ENCODE measurements at places on chromosomes 11 and 22.

DNA sequence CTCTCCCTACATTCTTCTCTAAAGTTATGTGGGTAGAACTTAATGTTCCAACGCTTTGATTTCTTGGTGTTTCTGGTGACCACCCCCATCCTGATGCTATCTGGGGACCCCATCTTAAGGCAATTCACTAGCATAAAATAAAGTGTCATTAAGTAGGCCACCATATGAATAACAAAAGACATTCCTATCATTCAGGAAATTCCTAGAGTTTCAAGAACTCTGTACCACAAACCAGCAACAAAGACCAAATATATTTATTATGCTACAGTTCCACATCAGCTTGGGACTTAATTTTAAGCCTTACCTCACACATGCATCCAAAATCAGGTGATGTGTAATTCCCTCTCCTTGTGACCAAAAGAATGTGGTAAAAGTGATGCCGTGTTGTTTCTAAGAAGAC is 254.6 kb upstream of the LRRC4C start:
- DNase-seq = no peak

GRCh38 chr11:22869325-22869724 is 9.1 kb upstream of the CCDC179 start:
- DNase-seq = no peak

DNA sequence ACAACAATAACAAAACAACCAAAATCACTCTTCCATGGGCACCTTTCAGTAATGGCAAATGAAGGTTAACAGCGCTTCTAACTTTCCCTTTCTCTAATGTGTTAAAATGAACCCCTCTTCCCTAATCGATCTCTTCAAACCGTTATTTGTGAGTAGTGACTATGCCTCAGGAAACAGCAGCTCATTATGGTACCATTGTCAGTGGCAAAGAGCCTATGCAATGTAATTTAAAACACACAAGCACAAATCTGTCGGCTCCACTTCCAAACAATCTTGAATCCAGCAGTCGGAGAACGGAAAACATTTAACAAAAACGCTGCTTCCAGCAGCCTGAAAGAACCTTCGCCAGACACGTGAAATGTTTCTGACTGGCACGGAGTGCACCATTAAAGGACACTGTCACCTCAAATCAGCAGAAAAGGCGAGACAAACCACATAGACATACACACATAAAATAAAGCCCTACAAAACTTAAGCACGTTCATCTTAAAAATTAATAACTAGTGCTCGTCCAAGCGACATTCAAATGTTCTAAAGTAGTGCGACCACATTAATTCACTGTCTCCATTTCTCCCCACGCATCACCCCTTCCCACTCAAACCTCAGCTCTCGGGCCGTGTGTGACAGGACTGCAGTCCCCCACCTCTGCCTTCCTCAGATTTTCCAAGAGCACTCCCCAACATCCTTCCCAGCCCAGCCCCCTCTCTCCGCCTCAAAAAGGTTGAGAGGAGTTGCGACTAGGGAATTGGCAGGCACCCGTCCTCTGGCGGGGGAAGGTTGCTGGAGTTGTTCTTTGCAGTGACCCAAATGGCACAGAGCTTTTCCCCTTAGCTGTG is 748 bp downstream of the RAB30 start:
- DNase-seq = peak; percentile 43

DNA sequence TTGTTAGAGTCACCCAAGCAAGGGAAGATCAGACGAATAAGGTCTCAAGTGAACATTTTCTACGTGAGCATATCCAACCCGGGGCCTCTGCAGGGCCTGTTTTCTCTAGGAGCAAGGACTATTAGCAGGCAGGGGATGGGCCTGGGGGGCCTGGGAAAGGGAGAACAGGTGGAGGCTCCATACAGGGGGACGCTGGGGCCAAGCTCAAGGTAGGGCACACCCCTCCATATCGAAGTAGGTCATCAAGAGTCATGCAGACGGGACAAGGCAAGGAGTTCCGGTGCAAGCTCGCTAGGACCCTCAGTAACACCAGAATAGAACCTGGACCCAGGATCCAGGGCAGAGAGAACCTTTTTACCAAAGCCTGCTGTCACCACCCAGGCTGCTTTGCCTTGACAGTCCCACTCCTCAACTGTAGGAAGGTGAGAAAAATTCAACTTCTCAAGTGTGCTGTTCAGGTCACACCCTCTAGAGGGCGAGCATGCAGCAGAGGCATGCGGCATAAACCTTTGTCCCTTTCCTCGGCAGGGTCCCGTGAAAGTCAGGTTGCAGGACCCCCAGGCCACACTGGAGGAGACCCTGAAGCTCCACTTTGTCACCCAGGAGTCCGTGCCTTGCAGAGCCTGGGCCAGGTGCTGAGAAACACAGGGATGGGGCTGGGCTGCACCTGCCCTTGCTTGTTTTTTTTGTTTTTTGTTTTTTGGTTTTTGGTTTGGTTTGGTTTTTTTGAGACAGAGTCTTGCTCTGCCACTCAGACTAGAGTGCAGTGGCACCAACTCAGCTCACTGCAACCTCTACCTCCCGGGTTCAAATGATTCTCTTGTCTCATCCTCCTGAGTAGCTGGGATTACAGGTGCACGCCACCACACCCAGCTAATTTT is 8.6 kb upstream of the APOBEC3B start:
- DNase-seq = peak; percentile 14

DNA sequence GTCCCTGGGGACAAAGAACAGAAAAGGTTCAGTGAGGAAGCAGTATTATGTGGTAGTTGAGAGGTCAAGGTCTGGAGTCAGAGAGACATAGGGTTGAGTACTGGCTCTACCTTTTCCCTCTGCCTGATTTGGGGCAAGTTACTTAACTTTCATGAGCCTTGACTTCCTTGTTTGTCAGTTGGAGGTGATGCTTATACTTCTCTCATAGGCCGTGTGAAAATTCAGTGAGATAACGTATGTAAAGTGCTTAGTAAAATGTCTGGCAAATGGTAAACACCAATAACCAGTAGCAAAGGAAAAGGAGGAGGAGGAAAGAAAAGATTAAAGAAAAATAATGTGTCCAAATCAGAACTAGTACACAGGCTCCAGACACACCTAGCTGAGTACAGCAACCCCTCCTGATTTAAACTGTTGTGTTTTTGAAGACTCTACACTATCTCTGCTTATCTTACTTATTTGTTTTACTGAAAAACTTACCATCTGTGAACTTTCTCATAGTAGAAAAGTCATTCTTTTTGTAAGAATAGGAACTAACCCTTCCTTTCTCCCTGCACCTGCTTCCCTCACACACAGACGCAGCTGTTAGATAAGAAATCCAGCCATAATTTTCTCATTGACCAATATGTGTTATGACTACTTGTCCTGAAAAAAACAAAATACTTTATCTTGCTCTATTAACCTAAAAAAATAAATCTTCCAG is 126.9 kb downstream of the CD44 start:
- no peak for DNase-seq

- no peak for DNase-seq
Observed at GRCh38 chr11:71310184-71310583, 57.8 kb upstream of the SHANK2 start.

- no peak for DNase-seq
Observed at GRCh38 chr22:30556388-30556787, 9.8 kb upstream of the SEC14L6 start.

DNA sequence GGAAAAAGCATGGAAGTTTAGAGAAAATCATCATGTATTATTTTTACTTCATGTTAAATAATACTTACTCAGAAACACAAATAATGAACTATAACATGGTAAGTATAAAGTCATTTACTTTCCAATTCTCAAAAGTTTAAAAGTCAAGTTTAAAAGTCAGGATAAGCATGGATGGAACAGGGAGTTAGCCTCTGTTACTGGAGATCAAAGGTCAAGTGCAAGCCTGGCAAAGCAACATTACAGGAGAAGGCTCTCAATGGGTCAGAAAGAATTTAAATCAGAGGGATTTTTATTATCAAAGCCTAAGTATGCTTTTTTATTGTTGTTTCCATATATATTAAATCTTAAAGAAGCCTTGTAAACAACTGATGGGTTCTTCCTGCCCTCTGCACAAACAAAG is 505.4 kb downstream of the KCNA4 start:
- no peak for DNase-seq

- DNase-seq = no peak
Observed at GRCh38 chr22:19848298-19849224, 6.1 kb downstream of the GNB1L start.

GRCh38 chr11:71535825-71536224 is 2.0 kb upstream of the KRTAP5-8 start:
- no peak for DNase-seq

DNA sequence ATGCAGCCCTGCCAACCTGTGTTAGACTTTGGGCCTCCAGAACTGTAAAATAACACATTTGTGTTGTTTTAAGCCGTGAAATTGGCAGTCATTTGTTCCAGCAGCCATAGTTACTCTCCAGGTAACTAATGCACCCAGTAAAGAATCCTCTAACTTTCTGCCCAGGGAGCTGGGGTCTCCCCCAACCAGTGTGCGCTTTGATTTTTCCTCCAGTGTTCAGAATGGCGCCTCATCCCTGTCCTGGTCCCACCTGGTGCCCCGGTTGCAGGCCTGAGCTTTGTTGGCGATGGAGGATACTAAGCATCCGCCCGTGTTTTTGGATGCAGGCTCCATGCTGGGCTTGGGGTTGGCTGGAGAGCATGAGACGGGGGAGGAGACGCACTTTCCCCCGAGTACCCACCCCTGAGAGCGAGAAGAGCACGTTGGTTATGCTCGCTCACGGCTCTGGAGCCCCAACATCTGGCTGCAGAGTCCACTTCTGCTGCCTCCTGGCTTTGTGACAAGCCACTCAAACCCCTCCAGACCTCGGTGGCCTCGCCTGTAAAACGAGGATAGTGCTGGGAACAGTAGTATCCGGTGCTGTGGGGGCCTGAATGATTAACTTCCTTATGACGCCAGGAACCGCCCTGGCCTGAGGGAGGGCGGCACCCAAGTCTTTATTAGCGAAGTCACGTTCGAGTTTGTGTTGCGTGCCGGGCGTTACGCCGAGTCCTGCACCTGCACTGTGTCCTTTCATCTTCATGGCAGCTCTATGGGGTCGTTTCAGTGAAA is 25.8 kb downstream of the MRGPRD start:
- no peak for DNase-seq

- DNase-seq = no peak
Observed at GRCh38 chr11:104106136-104106754, 57.7 kb downstream of the PDGFD start.

- no peak for DNase-seq
Observed at GRCh38 chr11:34236572-34236971, 121.2 kb downstream of the ABTB2 start.

- DNase-seq = no peak
Observed at GRCh38 chr11:75400146-75400865, 988 bp downstream of the RPS3 start.

DNA sequence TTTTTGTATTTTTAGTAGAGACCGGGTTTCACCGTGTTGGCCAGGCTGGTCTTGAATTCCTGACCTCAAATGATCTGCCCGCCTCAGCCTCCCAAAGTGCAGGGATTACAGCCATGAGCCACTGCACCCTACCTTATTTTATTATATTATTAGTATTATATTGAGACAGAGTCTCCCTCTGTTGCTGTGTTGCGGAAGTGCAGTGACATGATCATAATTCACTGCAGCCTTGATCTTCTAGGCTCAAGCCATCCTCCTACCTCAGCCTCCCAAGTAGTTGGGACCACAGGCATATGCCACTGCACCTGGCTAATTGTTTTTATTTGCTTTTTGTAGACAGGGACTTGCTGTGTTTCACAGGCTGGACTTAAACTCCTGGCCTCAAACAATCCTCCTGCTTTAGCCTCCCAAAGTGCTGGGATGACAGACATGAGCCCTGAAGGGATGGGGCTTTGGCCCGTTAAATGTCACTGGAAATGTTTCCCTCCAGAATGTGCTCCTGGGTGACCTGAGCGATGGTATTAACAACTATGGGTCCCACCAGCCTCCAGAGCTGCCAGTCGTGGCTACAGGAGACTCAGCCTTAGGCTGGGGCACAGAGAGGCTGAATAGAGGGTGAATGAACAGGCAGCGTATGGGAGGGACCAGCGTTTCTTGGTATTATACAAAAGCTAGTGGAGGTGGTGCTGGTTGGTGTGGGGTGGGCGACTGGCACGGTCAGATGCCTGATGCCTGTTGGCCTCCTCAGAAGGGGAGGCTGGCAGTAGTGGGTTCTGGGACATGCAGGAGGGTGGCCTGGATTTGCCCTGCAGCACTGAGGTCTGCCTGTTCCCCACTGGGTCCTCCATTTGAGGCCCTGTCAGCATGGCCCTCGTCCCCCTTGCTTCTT is 7.3 kb downstream of the TANGO2 start:
- DNase-seq = peak; percentile 24

- peak; percentile 39 for DNase-seq
Observed at GRCh38 chr22:22877523-22878210, 9.9 kb upstream of the IGLL5 start.

DNA sequence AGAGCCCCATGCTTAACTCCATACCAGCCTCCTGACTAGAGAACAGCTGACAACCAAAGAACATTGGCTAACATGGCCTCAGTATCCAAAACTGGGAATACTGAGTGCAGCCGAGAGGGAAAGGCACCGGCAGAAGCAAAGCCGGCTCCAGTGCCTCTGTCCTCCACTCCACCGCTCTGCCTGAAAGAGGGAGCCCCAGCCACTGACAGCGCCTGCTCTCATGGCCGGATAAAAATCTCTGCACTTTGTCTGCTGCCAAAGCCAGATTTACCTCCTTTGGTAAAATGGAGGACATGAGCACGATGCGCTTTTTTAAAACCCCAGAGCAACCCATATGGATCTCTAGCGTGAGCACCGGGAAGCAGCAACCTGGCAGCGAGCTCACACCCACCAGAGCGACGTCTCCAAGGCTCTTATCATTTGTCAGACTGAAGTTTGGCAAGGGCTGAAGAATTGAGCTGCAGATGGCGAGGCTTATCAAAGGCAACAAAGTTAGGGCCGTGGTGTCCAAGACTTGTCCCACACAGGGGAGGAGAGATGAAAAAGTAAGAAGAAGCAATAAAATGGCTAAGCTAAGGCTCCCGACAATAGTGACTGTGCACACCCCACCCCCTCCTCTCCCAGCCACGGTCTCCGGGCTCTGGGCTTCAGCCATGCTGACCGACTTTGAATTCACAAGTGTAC is 71.4 kb downstream of the EFCAB6 start:
- DNase-seq = no peak

GRCh38 chr11:18723991-18724390 is 2.0 kb downstream of the IGSF22 start:
- peak; percentile 80 for DNase-seq

GRCh38 chr11:119586181-119586580 is 142.8 kb downstream of the NECTIN1 start:
- no peak for DNase-seq

All from COR-L47 (cell line).